ENCODE measurements at places on chromosomes 5 and 9.

DNA sequence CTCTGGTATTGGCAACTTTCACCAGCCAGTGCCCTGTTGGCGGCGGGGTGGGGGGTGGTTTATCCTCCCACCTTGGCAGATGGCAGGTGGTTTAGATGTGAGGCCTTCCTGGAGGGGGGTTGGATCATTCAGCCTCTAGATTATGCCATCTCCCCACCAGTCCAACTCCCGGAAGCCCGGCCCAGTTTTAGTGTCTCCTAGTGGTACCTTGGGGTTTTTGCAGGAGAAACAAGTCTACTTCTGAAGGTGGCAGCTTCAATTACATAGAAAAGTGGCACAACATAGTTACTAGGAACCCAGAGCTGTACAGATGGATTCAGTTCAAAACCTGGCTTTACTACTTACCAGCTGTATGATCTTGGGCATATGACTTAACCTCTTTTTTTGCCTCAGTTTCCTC lies 11.3 kb downstream of the PRLR start:
- no peak for DNase-seq

DNA sequence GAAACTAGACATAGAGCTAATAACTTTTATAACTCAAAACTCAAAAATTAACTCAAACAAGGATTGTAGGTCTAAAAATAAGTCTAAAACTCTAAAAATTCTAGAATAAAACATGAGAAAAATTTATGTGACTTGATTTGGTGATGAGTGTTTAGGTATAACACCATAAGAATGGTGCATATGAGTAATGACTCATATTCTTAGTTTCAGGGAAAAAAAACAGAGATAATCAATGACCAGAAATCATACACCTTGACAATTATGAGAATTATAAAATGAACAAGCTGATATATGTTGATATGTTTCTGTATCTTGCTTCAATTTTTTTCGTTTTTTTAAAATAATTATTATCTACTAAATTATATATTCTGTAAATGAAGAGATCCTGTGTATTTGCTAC lies 541.2 kb downstream of the PTPRD start:
- no peak for DNase-seq

- DNase-seq, result no peak
These were observed 338.7 kb upstream of the SMC2 start for GRCh38 chr9:103755441-103755840.

DNA sequence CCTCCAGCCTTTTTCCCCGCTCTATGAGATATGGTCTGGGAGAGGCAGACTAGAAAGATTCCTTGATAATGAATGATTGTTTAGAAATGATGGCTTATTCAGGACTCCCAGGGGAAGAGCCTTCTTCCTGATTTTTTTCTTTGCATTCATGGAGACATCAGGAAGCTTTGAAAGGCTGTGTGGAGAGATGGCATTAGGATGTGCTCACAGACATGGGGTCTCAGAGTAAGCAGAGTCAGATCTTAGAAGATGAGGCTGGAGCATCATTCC lies 37.1 kb downstream of the PPARGC1B start:
- DNase-seq, result no peak

DNA sequence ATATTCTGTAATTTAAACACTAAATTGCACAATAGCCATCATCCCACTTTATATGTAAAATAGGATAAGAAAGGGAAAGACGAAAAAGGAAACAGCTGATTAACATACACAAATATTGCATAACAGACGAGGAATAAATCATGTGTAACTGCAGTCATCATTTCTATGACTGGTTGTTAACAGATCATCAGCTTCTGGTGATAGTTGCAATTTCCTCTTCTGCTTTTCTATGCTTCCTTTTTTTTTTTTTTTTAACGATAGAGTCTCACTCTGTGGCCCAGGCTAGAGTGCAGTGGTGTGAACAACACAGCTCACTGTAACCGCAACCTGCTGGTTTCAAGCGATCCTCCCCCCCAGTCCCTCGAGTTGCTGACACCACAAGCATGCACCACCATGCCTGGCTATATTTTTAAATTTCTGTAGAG lies 22.5 kb upstream of the JAKMIP2 start:
- DNase-seq, result no peak

GRCh38 chr5:67003935-67004729 lies 192.5 kb downstream of the CD180 start:
- DNase-seq, result peak; percentile 99

- no peak for DNase-seq
These were observed 97.4 kb downstream of the DAB2IP start for GRCh38 chr9:121748727-121749423.

DNA sequence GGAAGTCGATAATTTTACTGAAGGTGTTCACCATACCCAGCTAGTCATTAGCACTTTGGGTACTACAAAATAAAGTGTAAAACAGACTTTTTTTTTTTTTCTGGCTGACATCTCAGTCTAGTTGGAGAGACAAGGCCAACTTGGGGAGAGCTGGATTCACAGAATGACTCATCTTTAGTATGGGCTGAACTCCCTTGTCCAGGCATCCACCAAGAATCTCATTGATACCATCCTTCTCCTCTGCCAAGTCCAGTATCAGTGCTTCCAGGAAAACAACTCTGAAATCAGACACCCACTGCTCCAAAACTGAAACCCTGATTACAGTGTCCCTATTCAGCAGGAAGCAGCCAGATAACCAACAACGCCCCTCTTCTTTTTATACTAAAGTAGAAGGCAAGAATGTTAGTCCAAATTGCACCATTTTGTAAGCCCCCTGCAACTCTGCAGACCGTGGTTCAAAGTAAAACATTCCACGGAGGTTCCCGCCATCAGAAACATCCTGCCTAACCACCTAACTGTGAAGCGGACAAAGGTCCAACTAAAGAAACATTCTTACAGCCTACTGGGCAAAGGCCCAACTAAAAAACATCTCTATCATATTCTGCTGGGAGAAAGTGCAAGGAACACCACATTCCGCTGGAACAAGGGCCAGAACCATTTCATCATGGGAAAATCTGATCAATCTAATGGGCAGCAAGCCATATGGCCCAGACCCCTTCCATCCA lies 728.2 kb downstream of the BRINP1 start:
- DNase-seq, result no peak

GRCh38 chr9:26310294-26310693 lies 582.3 kb downstream of the CAAP1 start:
- no peak for DNase-seq

GRCh38 chr9:101691657-101692056 lies 46.8 kb downstream of the GRIN3A start:
- DNase-seq, result no peak

DNA sequence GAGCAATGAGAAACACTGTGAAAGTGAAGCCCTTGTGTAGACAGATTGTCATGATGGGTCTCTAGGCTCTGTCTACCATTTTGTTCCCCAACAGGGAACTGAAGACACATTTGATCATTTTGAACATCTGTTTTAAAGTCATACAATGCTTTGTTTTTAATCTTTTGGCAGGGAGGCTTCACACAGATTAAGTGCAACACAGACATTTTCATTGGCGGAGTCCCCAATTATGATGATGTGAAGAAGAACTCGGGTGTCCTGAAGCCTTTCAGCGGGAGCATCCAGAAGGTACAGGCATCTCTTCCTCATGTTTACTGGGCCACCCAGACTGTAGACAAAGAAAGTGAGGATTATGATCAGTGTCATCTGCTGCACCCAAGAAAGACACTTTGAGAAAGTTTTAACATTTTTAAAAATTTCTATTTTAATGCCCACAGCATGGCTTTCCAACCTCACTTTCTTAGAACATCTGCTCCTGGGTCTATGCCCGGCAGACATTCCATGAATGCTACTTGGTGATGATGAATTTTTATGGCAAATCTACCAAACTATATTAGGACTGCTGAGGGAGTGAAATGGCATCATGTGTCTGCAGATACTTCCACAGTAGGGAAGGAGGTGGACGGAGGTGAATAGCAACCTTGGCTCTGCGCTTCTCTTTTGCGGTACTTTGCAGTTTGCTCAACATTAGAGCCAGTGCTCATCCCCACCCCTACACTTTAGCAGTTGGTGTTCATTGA lies 121.3 kb downstream of the LIFR start:
- DNase-seq, result no peak

DNA sequence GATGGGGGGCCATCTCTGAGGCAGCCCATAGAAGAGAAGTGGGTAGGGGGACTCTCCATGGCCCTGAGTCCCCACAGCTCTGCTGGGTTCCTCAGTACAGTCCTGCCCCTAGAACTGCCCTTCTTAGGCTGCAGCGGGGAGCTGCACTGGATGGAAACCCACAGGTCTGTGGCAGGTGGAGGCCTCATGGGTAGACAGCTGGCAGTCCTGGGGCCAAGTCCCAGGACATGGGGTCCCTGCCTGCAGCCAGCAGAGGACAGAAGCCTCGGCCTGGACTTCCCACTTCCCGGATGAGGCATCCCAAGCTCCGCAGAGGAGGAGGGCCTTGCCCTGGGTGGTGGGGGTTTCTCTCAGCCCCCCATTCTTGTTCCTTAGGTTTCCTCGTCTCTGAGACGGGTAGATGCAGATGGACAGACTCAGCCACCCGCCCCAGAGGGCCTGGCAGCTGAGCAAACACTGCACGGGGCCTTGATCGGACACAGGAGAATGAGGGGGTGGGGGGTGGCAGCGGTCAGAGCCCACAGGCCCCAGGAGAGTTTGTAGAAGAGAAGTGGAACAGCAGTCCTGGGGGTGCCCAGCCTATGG lies 153.8 kb downstream of the C9orf50 start:
- no peak for DNase-seq

DNA sequence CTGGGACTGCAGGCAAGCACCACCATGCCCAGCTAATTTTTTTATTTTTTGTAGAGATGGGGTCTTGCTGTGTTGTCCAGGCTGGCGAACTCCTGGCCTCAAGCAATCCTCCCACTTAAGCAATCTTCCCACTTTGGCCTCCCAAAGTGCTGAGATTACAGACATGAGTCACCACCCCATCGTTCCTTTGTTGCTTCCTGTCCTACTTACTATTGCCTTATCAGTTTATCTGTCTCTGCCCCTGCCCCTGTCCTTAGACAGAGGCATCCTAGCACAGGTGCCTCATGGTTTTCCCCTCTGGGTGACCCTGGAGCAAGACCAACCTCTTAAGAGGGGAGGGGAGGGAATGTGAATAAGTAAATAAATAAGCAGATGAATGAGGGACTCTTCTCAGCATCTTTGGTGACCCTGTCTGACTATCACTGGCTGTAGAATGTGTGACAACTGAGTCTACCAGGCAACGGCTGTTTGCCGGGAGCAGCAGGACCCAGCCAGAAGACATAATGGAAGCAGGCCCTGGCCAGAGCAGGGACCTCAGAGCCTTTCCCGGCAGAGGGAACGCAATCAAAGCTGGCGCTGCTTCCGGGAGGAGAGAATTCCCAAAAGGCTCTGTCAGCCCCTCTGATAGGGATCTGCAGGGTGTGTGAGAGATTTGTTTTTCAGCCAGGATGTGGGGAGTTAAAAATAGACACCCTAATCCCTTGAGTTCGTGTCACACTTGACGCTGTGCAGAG lies 43.8 kb upstream of the DAB2IP start:
- no peak for DNase-seq

DNA sequence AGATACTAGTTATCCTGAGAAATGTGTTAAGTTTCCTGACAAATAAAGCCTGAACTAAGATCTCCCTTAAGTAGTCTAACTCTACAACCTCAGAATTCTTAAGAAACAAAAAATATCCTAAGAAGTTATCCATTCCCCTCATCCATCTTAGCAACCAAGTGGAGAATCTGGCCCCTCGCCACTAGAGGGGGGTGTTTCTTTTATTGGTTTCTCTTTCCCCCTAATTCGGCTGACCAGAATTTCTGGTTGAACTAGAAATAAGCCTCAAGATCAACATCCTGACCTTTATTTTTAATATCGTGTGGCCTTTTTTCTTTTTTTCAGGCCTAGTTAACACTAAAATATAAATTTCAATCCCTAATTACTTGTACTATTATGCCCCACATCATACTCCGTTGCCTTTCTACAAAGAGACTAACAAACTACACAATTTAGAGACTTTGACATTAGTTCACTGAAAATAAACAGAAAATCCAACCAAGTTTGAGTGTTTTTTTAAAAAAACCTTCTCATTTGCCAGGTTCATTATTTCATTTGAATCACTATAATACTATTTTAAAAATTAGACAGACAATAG lies 14.3 kb upstream of the NR4A3 start:
- peak; percentile 66 for DNase-seq

DNA sequence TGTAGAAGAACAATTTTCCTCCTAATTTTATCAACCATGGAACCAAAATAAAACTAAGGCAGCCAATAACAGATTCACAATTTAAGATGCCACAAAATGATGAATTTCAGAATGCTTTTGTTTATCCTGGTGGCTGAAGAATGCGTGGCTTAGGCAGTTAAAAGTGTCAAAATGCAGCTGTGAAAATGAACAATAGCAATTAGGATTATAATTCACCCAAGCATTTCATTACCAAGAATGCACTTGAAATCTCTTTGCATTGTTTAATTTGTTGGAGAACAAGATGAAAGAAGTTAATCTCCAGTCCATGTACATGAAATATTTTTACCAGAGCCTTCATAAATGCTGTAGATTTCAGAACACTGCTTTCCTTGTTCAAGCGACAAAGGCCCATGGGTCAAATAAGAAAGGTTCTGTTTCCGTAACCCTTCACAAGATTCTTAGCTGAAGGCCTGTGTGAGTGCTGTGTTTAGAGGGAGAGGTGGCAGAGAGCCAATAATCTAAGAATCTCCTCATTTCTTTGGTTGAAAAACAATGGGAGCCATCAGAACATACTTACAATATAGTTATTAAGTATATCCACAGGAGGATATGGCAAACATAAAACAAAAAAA lies 39.3 kb downstream of the CLINT1 start:
- DNase-seq, result peak; percentile 64

- peak; percentile 97 for DNase-seq
These were observed 97.2 kb downstream of the SH3TC2 start for GRCh38 chr5:148965511-148966265.

DNA sequence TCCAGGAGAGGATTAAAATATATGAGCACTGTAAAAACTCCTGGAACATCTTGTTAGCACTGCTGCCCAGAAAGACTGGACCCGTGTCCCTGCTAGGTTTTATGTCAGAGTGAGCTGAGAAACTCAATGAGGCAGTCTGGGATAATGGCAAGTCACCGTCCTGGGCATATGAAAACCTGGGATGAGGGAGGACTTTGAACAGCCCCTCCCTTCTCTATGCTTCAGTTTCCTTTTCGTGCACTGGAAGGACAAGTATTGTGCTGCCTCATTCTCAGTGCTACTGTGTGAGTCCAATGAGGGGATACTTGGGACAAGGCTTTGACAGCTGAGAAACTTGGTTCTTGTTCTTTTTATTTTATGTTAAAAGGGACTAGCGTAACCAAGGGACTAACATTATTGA lies 143.0 kb upstream of the SHB start:
- DNase-seq, result no peak

DNA sequence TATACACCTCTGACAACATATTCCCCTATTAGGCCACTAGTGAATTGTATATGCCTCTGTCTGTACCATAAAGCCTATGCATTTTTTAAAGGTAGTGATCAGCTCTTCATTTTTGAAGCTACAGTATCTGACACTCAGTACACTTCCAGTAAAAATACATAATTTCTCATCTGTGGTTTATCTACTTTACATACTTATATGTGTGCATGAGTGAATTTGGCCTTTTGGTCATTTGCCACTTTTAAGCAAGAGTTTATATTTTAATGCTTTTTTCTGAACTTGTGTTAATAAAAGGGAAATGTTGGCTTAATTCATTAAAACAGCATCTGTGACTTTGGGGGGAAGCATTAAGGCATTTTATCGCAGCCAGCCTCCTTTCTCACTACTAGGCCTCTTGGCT lies 47.8 kb downstream of the ST8SIA4 start:
- DNase-seq, result no peak

Data from dermis microvascular lymphatic vessel endothelial cell (primary cell).